Regular cardiac myocyte (primary cell): ENCODE measurements at places on chromosomes 11 and 22. TPM values are rescaled to one million over a fixed set of nuclear protein-coding genes. Genes with fewer than 3 reads are reported as not detected.

Gene EIF1AD
- total RNA-seq = 26.8 and 40.8 TPM in 2 replicates

Gene TPBGL
- total RNA-seq = 0.28 TPM in 1 of 2 replicates, not detected in the other

Gene YPEL4
- 2.8 TPM in 1 of 2 replicates, not detected in the other for total RNA-seq

Gene RAPSN
- under 0.01 and 0.19 TPM in 2 replicates for total RNA-seq

Gene LMNTD2
- under 0.01 and 0.85 TPM in 2 replicates for total RNA-seq

Gene AQP11
- 1.2 and 2.3 TPM in 2 replicates for total RNA-seq

Gene CCDC116
- 0.19 and 0.28 TPM in 2 replicates for total RNA-seq

Gene P2RY2
- total RNA-seq = 0.28 and 0.38 TPM in 2 replicates

Gene MS4A4A
- not detected in 2 replicates for total RNA-seq

Gene MEN1
- 9.9 and 14.6 TPM in 2 replicates for total RNA-seq

Gene VPREB1
- not detected in 2 replicates for total RNA-seq

Gene ALDH3B2
- total RNA-seq = not detected in 2 replicates

Gene CRYBA4
- total RNA-seq = not detected in 2 replicates

Gene TTC36
- 0.58 and 1.7 TPM in 2 replicates for total RNA-seq

Gene ARHGAP32
- 7.5 and 13.8 TPM in 2 replicates for total RNA-seq

Gene SPI1
- not detected in 2 replicates for total RNA-seq

Gene VPREB3
- not detected in 2 replicates for total RNA-seq

Gene OR8G5
- not detected in 2 replicates for total RNA-seq

Gene RASSF10
- under 0.01 and 0.19 TPM in 2 replicates for total RNA-seq

Gene NEFH
- total RNA-seq = under 0.01 and 1.7 TPM in 2 replicates

Gene MSANTD2
- total RNA-seq = 8.5 and 8.8 TPM in 2 replicates

Gene ACTN3
- total RNA-seq = under 0.01 and 0.28 TPM in 2 replicates

Gene BTBD18
- total RNA-seq = not detected in 2 replicates

Gene FXYD6
- total RNA-seq = under 0.01 and 0.28 TPM in 2 replicates

Gene UCP3
- total RNA-seq = 0.38 and 0.85 TPM in 2 replicates

Gene LARGE1
- 7.1 and 16.1 TPM in 2 replicates for total RNA-seq

Gene CDC42BPG
- total RNA-seq = 0.19 and 1.1 TPM in 2 replicates

Gene HTR3A
- total RNA-seq = not detected in 2 replicates

Gene MYBPC3
- total RNA-seq = not detected in 2 replicates

Gene C11orf91
- total RNA-seq = not detected in 2 replicates

Gene WNT11
- 0.19 and 0.85 TPM in 2 replicates for total RNA-seq

Gene KCNC1
- not detected in 2 replicates for total RNA-seq

Gene FEN1
- total RNA-seq = 11.0 and 79.0 TPM in 2 replicates

Gene DDTL
- under 0.01 TPM in 1 of 2 replicates, not detected in the other for total RNA-seq

Gene OR10G8
- not detected in 2 replicates for total RNA-seq
